HT-29 (cell line): ENCODE measurements at places on chromosomes 5 and 9.

- DNase-seq = no peak
These were observed 272.2 kb downstream of the FSTL4 start for GRCh38 chr5:133340002-133340755.

- peak; percentile 75 for DNase-seq
These were observed 709 bp downstream of the IQGAP2 start for GRCh38 chr5:76403766-76404222.

- no peak for DNase-seq
These were observed 500.8 kb upstream of the WWC1 start for GRCh38 chr5:167790462-167791260.

- peak; percentile 54 for DNase-seq
These were observed 528.9 kb downstream of the AGTPBP1 start for GRCh38 chr9:85212887-85213286.

GRCh38 chr5:76836181-76836580 lies 13.6 kb upstream of the S100Z start:
- no peak for DNase-seq

DNA sequence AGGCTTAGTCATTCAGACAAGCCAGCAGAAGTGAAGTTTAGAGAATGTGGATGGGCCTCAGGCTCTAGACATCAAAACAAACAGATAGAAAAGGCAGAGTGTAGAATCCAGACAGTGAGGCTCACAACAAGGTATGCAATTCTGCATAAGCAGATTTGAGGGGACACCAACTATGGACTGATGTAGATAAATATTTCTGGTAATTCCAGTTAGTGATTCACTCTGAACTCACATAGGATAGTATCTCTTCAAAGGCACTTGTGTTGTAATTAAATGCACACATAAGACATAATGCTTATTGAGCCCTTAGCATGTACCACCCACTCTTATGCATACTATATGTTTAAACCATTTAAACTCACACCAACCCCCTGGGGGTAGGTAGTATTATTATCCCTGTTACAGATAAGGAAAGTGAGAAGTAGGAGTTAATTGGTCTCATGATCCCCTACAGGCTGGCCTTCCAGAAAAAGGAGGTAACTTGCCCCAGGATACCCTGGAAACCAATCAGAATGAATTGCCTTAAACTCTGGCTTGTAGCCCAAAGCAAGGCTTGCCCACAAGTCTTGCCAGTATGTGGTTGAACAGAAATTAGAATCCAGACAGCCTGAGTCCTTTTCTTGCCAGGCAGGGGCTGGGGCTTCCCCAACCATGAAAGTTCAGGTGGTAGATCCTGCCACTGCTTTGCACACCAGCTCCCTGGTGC lies 39.5 kb upstream of the HSPB3 start:
- DNase-seq = peak; percentile 7

DNA sequence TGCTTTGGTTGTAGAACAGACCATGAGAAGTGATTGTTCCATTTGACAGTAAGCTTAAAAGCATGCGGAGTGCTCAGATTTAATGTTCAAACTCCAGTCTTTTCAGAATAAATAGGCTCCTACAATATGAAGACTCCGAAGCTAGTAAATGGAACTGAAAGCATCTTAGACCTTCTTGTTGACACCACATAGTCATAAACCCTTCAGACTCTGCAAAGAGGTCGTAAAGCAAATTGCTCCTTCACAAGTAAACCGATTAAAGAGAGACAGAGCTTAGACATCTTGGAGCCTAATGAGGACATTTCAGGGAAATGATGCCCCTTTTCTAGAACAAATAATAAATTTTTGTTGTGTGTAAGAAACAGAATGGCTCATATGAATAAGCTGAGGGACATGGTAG lies 511.0 kb upstream of the RIOK2 start:
- DNase-seq = no peak

GRCh38 chr5:96636594-96636993 lies 25.6 kb upstream of the CAST start:
- DNase-seq = no peak

- DNase-seq = no peak
These were observed 295.7 kb upstream of the PTGER4 start for GRCh38 chr5:40383749-40384651.

DNA sequence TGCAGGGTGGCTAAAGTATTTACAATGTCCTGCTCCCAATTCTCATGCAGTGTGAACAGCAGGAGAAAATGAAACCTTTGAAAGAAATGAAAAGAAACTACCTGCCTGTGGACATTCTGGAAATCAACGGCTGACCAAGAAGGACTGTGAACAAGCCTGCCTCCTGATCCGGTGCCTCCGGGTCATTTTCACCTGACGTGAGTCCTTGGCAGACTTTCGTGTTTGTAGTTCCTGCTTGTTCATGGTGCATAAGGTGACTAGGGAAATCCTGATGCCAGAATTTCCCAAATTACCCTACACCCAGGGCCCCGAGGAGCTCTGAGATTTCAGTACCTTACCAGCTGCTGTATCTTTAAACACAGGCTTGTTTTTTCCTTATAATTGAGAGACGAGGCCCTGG lies 317.5 kb downstream of the TLE1 start:
- DNase-seq = no peak

- no peak for DNase-seq
These were observed 52.2 kb upstream of the GABRB2 start for GRCh38 chr5:161598686-161599085.

DNA sequence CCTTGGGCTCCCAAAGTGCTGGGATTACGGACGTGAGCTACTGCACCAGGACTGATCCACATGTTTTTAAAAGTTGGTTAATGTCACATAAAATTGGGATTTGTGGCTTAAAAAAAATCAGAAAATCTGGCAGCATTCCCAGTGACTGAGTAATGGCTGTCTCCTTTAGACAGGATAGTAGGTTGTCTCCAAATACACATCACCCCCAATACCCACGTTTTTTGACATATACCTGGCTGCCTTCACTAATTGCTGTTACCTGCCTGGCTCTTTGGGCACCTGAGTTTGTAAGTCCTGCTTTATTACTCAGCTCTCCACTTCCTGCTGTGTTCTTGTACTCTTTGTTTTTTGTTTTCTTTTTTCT lies 84.8 kb downstream of the KDM4C start:
- DNase-seq = no peak
